ENCODE measurements at places on chromosomes 3 and 15.

- no peak for DNase-seq
These were observed 67.6 kb downstream of the FNDC3B start for GRCh38 chr3:172106989-172107388.

- no peak for DNase-seq
These were observed 3.4 kb upstream of the CTNNB1 start for GRCh38 chr3:41195946-41196345.

DNA sequence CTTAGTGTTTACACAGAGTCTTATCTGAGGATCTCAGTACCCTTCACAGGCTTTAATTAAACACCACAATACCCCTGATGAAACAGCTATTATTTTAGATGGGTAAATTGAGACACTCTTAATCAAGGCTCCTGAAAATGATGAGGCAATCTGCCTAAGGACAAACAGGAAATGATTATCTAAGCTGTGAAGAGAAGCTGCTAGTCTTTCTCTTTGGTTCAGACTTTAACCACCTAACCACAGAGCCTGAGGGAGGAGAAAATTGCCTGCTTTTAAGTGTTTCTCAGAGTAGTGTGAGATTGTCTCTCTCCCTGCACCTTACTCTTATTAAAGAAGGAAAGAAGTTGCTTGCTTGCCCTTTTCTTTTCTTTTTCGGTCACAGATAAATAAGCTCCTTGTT, 364.3 kb upstream of the ADAMTS9 start:
- no peak for DNase-seq

GRCh38 chr15:74136814-74137536, 6.6 kb downstream of the ISLR2 start:
- no peak for DNase-seq

GRCh38 chr15:75058127-75058905, 34.9 kb downstream of the PPCDC start:
- DNase-seq, result no peak

Data from ACHN (cell line).